ENCODE measurements at places on chromosomes 3 and 15. TPM values are rescaled to one million over a fixed set of nuclear protein-coding genes. Genes with fewer than 3 reads are reported as not detected.

SMCO1 gene
- total RNA-seq, result not detected

ZSCAN2 gene
- total RNA-seq, result 5.1 TPM

- DNase-seq, result no peak
Observed at GRCh38 chr3:16945330-16945729, 60.6 kb downstream of the PLCL2 start.

- DNase-seq, result no peak
Observed at GRCh38 chr3:47899495-47900108, 96.7 kb downstream of the DHX30 start.

TBC1D21 gene
- total RNA-seq, result not detected

OSTN gene
- not detected for total RNA-seq

- DNase-seq, result no peak
Observed at GRCh38 chr15:37582852-37583251, 351.6 kb upstream of the TMCO5A start.

GOLGA6A gene
- 3.9 TPM for total RNA-seq

DNA sequence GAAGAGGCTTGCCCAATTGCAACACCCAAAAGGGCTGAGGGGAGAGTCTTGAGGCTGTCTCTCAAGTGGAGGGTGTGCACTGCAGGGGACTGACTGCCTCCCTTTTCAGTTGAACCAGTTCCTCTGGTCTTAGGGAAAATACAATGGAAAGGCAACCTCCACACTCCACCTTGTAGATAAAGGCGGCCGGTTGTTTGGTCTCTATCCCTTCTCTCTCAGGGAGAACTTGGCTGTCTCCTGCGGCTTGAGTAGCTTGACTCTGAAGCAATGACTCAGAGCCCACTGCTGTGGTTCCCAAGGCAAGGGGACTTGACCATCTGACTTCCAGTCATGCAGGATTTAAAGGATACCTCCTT is 143.2 kb upstream of the UMPS start:
- DNase-seq, result no peak

DNA sequence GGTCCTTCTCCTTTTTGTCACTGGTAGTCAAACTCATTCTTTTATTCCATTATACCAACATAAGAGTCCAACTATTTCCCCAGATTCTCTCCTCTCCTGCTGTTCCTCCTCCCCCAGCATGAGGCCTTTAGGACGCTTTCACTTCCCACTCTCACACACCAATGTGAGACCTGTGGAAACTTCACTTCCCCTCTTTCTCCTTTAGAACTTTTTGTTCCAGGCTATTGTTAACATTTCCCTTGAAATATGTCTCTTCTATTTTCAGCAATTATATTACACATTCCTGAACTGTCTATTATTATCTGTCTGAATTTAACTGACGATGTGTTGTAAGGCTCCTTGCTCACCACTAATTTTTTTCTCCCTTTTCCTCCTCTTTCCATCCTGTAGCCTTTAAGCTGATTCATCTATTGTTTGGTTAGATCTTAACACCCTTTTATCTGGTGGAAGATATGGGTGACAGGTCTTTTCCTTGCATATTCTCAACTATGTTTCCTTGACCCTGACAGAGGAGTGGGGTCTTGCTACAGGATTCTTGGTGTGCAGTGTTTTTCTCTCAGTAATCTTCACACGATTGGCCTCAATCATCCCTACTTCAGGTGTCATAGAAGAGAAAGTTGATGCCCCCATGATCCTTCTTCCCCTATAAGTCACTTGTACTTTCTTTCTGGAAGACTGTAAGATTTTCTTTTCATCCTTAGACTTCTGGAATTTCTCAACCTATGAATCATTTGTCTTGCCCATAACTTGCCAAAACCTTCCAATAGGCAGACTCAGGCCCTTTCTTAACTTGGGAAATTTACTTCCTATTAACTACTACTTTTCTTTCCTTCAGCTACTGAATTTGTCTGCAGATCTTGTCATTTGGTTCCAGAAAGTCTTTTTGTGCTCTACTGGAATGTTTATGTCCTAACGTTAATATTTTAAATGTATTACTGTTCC is 5.9 kb downstream of the CYP19A1 start:
- DNase-seq, result no peak

CPN2 gene
- not detected for total RNA-seq

DNA sequence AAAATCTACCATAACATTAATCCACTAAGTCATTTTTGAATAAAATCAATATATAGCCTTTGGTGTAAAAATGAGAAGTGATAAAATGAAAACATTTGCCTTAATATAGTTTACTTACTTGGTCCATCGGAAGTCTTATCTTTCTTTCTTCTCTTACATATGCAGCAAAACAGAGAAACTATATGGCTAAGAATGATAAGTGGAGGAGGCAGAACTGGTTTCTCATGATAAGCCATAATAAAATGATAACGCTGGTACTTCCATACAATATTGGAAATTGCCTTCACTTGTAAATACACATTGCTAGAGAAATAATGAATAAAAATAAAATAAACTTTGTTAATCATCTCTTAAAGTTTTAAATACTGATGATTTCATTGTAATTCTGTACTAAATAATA is 47.8 kb upstream of the USP50 start:
- DNase-seq, result no peak

HDC gene
- 0.36 TPM for total RNA-seq

GRCh38 chr3:71402911-71403310 is 180.6 kb downstream of the FOXP1 start:
- DNase-seq, result no peak

- no peak for DNase-seq
Observed at GRCh38 chr3:16127249-16127648, 47.2 kb upstream of the GALNT15 start.

CSPG5 gene
- 2.3 TPM for total RNA-seq

- DNase-seq, result no peak
Observed at GRCh38 chr3:186001842-186002241, 64.0 kb upstream of the TRA2B start.

DNA sequence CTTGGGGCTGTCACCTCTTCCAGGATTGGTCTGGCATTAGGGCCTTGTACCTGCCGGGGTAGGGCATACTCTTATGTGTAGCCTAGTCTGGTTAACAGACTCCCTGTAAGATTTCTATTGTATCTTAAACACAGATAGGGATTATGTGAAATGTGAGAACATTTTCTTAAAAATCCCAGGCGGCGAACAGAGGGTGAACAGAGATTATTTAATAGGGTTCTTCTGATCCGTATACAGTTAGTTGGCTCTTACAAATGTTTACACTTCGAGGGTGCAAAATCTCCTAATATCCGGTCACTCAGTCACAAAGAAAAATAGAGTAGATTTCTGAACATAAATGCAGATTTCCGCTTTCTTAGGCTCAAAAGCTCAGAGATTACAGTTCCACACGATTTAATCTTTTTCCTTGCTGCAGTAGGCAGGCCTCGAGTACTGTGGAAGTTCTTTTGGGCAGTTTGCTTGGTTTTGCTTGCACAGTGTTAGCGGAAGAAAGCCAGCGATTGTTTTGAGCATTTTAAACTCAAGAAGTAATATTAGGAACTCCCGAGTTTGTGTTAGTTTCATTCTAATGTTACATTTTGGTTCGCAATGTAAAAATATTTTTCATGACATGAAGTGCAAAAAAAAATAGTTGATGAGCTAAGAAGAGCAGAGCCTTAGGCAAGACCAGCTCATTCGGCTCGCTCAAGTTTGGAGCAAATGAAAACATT is 993 bp downstream of the PLCL2 start:
- no peak for DNase-seq

GRCh38 chr3:25960776-25961175 is 170.9 kb downstream of the OXSM start:
- DNase-seq, result no peak

ST3GAL6 gene
- 18.2 TPM for total RNA-seq

C3orf38 gene
- 17.4 TPM for total RNA-seq

GRCh38 chr3:125634336-125634950 is 39.1 kb upstream of the OSBPL11 start:
- no peak for DNase-seq

CX3CR1 gene
- 1.4 TPM for total RNA-seq

- DNase-seq, result peak; percentile 44
Observed at GRCh38 chr3:46467562-46467961, 2.9 kb upstream of the LTF start.

RFTN1 gene
- 26.9 TPM for total RNA-seq

DNA sequence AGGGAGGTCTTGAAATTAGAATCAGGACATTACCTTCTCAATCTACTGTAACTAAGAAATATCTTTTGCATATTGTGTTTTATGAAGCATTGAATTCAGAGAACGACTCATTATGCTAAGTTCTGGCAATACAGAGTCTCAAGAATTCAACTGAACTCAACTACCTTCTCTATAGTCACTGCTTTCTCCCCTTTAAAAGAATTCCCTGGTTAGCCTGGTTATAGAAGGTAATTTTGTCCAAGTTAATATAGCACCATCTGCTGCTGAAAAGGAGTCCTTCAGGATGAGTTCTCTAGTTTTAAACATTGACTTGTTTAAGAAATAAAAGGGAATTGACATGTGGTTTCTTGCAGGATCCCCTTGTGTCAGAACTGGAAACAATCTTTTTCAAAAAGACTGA is 60.2 kb downstream of the IL16 start:
- DNase-seq, result no peak

- no peak for DNase-seq
Observed at GRCh38 chr15:57284535-57284934, 91.8 kb upstream of the CGNL1 start.

TERC gene
- 53.7 TPM for total RNA-seq

DNA sequence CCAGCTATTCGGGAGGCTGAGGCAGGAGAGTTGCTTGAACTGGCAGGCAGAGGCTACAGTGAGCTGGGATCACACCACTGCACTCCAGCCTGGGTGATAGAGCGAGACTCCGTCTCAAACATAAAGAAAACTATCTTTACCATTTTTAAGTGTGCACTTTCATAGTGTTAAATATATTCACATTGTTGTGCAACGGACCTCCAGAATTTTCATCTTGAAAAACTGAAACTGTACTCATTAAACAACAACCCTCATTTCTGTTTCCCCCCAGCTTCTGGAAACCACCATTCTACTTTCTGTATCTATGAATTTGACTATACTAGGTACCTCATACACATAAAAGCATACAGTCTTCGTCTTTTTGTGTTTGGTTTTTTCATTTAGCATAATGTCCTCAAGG is 375.1 kb downstream of the SHQ1 start:
- no peak for DNase-seq

CFAP100 gene
- not detected for total RNA-seq

DNA sequence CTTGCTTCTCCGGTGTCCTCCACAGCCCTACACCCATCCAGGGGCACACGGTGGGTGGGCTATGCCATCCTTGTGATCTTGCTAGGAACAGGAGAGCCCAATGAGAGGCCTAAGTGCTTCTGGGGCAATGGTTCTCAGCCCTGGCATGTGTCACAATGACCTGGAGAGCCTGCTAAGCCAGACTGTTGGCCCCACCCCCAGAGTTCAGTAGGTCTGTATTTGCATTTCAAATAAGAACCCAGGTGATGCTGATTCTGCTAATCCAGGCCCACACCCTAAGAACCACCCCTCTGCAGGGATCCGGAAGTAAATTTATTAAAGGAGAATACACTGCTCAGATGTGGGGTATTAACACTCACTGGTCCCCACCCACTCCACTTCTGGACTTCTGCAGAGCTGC is 57.9 kb downstream of the RORA start:
- no peak for DNase-seq

TMEM40 gene
- total RNA-seq, result 73.0 TPM

DNA sequence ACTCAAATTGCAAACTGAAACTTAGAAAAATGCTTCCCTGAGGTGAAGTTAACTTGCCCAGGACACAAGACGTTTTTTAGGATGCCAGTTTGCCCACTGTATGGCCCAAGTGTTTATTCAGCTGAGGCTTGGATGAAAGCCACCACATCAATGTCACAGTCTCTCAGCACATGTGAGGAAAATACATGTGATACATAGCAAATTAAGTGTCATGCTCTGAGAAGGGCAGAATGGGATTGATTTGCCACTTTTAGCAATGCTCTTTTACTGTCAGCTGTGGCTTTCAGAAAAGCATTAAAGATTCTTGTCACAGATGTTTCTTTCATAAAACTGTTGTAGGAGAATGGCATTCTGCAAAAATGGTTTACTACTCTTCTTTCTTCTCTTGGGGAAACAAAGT is 165.5 kb downstream of the ZIC1 start:
- no peak for DNase-seq

GRCh38 chr3:123157598-123158287 is 44.0 kb upstream of the SEC22A start:
- DNase-seq, result no peak

GRCh38 chr15:99537344-99537743 is 28.4 kb upstream of the MEF2A start:
- no peak for DNase-seq

PBRM1 gene
- total RNA-seq, result 88.8 TPM

PRR20G gene
- not detected for total RNA-seq
